ENCODE measurements at places on chromosomes 11 and 22. TPM values are rescaled to one million over a fixed set of nuclear protein-coding genes. Genes with fewer than 3 reads are reported as not detected.

GRCh38 chr11:109000531-109000930 lies 335.7 kb downstream of the DDX10 start:
- DNase-seq: no peak

DNA sequence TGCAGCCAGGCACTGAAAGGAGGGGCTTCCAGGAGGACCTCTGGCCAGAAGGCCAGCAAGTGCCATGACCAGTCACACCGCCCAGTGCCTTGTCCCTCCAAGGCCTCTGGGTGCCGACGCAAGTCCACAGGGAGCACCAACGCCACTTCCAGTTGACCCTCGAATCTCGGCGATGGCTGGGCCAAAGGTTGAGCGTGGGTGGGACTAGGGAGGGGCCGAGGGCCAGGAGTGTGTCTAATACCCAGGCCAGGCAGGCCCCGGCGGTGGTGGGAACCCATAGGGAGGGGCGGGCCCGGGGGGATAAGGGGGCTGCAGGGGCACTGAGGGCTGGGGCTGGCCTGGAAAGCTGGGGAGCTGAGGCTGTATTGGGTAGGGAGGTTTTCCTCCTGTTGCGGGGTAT lies 29.3 kb downstream of the CD5 start:
- DNase-seq: no peak

- DNase-seq: no peak
Observed at GRCh38 chr11:5933116-5933515, 8.9 kb upstream of the OR56A3 start.

DNA sequence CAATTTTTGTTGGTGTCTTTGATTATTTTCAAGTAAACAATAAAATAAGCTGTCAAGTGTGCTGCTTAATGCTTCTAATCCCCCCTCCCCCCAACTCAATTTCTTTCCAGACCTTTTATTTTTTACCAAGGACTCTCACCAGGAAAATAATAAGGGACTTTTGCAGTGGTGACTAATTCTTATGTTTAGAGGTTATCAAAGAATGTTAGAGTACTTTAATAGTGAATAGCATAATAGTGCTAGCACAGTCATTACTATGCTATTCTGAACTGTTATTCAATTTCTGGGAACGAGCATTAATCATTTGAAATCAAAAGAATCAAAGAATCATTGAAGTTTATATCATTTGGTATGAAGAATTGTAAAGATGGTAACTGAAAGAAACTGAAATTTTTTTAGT lies 251.4 kb downstream of the DDX10 start:
- DNase-seq: no peak

UPK3A gene
- polyA plus RNA-seq: 1.8 TPM

Data from left renal pelvis (tissue), 4 donors.